ENCODE measurements at places on chromosomes 16 and 17. TPM values are rescaled to one million over a fixed set of nuclear protein-coding genes. Genes with fewer than 3 reads are reported as not detected.

PLD6 gene
- 3.5 TPM for total RNA-seq

SULT1A4 gene
- total RNA-seq: 2.1 TPM

SLC12A3 gene
- 2.4 TPM for total RNA-seq

CAVIN1 gene
- 256 TPM for total RNA-seq

- peak; percentile 94 for DNase-seq
Observed at GRCh38 chr17:41917192-41917591, 1.6 kb downstream of the ACLY start.

DNA sequence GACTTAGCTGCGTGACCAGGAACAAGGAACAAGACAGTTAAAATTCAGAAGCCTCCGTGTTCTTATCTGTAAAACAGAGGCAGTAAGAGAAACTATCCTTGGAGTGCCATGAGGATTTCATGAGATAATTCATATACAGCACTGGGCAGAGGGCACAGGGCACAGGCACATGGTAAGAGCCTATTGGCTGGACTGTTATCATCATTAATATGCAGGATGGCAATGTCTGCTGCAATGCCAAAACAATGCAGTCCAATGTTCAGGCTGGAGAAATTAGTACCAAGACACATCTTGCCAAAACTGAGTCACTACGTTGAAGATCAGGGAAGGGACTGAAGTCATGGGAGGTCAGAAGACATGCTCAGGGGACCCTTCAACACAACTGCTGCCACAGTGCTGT is 13.6 kb downstream of the CDRT4 start:
- DNase-seq: no peak

- no peak for DNase-seq
Observed at GRCh38 chr17:14792746-14793145, 472.4 kb downstream of the PMP22 start.

- no peak for DNase-seq
Observed at GRCh38 chr17:80393241-80393890, 21.6 kb upstream of the ENDOV start.

DNA sequence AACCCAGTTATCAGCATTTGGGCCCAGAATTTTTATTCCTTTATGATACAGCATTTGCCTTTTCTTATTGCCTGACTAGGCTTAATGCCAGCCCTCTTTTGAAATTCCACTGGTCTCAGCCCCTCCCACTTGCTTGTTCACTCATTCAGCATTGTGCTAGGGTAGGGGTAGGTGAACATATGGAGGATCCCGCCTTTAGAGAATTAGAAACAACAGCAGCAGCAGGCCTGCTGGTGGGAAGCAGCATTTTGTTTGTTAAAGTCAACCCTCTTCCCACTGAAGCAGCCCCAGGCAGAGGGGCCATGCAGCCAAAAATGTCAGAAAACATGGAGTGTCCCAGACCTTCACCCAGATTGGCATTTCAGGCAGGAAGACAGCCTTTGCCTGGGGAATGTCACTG is 1355.2 kb downstream of the CDH8 start:
- no peak for DNase-seq

- peak; percentile 99 for DNase-seq
Observed at GRCh38 chr16:14013571-14014283, 57.4 kb upstream of the MRTFB start.

GRCh38 chr16:81730090-81731051 is 48.7 kb upstream of the PLCG2 start:
- peak; percentile 90 for DNase-seq

DNA sequence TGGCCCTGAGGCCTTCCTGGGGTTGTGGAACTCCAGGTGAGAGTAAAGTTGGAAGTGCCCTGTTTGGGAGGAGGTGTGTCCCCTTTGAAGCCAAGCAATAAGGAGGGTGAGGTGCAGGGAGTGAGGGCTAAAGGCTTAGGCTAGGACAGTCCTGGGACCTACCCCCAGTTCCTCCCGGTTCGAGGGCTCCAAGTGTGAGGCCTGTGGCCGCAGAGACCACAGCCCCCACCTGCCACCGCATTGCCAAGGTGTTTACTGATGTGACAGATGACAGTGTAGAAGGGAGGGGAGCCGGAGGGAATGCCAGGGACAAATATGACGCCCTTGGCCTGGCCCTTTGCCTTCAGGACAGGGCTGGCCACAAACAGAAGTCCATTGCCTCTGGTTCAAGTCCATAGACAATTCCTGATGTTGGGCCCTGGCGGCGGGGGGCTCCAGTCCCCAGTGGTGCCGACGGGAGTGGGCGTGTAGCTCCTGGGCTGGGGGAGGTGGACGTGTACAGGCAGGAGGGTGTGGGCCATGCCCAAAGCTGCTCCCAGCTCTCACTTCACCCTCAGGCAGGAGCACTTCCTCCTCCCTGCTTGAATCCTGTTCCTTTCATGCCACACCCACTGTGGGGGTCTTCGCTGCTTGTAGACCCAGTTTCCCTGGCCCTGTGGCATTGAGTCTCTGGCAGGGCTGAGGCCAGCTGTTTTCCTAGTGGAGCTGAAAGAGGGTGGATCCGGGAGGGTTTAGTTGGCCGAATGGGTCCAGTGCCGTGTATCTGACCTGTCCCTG is 3.2 kb downstream of the ADORA2B start:
- no peak for DNase-seq

DNA sequence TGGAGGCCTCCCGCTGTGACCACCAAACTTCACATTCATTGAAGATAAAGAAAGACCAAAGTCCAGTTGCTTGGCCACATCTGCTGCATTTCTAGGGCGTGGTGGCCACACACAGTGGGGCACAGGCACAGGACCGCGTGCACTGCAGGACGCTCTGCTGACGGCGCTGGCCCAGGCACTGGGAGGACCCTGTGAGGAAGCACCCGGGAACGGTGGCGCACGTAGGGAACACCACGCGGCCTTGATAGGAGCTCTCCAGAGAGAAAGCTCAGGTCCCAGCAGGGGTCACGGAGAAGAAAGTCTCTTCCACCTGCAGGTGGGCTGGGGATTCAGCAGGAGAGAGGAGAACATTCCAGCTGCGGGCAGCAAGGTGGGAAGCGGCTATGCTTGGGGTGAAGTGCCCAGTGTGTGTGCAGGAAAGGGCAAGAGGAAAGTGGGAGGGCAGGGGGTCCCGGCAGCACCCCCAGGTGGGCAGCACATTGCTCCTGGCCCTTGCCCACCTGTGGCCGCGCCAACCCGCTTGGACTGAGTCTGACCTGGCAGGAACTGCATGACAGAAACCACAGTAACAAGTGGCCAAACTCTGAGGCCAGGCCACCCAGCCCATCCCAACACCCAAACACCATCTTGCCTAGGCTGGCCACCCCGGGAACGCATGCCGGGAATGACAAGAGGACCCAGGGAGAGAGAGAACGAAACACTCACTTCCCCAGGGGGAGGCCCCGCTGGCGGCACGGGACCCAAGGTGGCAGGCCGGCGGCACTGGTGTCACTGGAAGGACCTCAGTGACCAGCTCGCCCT is 32.8 kb downstream of the TBC1D16 start:
- DNase-seq: no peak

DNA sequence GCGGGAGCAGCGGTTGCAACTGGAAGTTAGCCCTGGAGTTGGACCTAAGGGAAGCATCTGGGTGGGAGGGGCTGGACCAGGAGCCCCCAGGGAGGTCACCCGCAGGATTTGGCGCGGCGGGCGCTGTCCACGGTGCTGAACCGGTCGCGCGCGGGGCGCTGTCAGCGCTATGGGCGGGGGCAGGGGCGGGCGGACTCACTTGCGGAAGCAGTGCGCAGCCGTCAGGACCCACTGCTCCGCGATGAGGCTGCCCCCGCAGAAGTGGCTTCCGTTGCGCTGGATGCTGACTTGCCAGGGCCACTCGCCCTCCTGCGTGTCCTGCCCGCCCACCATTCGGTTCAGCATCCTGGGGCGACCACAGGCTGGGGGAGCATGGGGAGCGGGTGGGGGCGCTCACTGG is 4.5 kb downstream of the PRSS27 start:
- DNase-seq: no peak

- DNase-seq: no peak
Observed at GRCh38 chr17:37461668-37462067, 28.0 kb upstream of the DUSP14 start.

DNA sequence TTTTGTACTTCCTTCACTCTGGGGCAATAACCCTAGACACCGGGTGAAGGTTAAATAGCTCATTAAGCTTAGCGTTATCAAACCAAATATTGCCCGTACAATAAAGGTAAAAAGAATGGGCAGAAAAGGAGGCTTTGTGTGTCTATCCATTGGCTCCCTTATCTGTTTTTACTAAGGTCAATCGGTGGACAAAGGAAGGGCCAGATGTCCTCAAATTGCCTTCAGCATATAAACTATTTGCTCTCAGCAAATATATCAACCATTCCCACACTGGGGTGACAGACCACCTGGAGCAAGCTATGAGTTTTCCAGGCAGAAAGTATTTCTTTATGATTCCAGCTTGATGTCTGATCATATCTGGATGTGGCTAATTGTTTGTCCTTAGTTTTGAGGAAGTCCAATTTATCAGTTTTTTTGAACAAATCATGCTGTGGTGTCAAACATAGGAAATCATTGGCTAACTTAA is 25.3 kb upstream of the WIPI1 start:
- no peak for DNase-seq

- DNase-seq: no peak
Observed at GRCh38 chr17:16820161-16820877, 130.3 kb downstream of the CCDC144A start.

DNA sequence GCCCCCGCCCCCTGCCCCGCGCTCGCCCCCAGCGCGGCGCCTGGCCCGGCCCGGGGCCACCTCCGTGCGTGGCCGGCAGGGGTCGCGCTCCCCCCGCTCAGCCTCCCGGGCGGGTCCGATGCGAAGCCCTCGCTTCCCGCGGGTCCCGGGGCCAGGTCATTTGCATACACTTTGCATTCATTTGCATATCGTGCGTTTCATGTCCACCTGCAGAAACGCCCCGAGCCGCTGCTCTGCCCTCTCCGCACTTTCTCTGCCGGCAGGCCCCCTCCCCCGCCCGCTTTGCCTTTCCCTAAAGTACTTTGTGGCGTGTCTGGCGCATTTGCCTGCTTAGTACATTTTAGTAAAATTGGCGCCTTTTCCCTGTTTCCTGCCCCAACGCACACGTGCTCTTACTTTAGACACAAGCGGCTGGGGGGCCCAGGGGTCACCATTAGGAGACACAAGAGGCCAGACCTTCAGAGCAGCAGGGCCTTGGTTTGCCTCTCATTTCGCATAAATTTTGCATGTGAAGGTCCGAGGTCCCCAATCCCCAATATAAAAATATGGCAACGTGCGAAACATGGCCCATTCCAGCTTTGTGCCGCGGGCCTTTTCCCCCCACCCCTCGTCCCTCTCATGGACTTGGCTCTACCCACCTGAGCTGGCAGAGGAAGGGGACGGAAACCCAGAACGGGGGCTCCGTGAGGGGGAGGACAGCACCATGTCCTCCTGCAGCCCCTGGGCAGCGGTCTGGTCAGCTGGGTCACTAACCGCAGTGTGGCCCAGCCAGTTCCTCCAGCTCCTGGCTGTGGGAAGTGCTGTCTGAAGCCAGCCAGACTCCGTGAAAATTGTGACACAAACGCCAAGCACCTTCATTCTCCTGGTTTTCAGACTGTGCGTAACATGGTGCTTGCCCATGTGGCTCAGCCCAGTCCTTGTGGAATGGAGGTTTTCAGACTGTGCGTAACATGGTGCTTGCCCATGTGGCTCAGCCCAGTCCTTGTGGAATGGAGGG is 34.8 kb downstream of the CBFA2T3 start:
- DNase-seq: no peak

- DNase-seq: no peak
Observed at GRCh38 chr16:9061358-9061813, 30.1 kb upstream of the HAPSTR1 start.

- peak; percentile 18 for DNase-seq
Observed at GRCh38 chr16:62253966-62254365, 217.7 kb upstream of the CDH8 start.

- peak; percentile 51 for DNase-seq
Observed at GRCh38 chr16:65975049-65975708, 391.3 kb upstream of the CDH5 start.

GRCh38 chr16:119835-120491 is 18.5 kb downstream of the NPRL3 start:
- DNase-seq: no peak

DNA sequence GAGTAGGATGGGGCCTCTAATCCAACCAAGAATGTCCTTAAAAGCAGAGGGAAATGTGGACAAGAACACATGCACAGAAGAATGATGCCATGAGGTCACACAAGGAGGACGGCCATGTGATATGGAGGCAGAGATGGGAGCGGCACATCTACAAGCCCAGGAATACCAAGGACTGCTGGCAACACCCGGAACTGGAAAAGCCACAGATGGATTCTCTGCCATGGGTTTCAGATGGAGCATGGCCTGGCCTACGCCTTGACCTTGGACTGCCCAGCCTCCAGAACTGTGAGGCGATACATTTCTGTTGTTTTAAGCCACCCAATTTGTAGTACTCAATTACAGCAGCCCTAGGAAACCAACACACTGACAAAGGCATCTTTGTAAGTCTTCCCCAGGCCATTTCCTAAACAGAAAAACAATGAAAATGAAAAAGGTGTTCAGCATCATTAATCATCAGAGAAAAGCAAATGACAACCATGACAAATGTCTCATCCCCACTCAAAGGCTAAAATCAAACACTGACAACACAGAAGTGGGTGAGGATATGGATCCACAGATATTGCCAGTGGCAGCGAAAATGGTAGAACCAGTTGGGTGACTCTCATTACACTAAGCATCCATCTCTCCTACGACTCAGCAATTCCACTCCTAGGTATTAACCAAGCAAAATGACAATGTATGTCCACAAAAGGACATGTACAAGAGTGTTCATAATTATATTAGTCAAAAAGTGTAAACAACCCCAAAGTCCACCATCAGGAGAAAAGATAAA is 76.9 kb upstream of the CNEP1R1 start:
- DNase-seq: no peak

DNA sequence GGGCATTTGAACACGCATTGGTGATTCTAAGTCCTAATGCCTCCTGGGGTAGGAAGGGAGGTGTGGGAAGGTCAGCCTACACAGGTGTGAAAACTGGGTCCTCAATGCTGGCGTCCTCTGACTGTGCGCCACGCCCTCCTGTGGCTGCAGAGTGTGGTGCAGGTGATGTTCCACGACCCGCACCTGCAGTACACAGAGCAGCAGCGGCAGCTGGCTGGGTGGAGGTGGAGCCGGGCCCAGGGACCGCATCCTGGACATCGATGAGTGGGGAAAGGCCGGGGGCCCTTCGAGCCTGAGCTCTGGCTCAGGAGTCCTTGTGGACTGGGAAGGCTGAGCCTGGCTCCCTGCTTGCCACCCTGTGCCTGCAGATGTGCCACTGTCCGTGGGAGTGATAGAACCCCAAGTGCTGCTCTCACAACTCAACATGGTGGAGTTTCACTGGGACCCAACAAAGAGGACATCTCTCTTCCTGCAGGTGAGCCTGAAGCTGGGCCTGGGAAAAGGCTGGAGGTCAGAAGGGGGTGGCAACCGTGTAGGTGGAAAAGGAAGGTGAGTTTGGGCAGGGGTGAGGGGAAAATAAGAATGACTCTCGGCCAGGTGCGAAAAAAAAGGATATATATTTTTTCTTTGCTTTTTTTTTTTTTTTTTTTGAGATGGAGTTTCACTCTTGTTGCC is 14.0 kb upstream of the STAC2 start:
- no peak for DNase-seq

All from renal cortical epithelial cell (primary cell).